ENCODE measurements at places on chromosomes 11 and 22. TPM values are rescaled to one million over a fixed set of nuclear protein-coding genes. Genes with fewer than 3 reads are reported as not detected.

The PLET1 gene
- not detected for total RNA-seq

The HPS4 gene
- 21.7 TPM for total RNA-seq

The OR8D4 gene
- not detected for total RNA-seq

The MUC5AC gene
- total RNA-seq: not detected

The CELSR1 gene
- total RNA-seq: 1.3 TPM

The CABP2 gene
- total RNA-seq: not detected

DNA sequence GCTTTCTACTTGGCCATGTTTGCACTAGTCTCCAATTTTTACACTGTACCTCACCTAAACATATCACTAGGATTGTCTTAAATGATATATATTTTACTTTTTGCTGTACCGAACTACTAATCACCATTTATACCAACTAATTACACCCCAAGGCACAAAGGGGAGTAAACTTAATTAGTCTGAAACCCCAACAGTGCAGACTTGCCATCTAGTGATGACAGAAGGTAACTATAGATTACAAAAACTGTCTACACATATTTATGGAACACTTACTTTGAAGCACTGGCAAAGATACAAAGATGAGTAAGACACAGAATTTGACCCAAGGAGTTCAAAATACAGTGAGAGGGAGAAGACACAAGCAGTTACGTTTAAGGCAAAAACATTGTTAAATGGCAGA is 139.7 kb downstream of the CNTN5 start:
- no peak for DNase-seq

DNA sequence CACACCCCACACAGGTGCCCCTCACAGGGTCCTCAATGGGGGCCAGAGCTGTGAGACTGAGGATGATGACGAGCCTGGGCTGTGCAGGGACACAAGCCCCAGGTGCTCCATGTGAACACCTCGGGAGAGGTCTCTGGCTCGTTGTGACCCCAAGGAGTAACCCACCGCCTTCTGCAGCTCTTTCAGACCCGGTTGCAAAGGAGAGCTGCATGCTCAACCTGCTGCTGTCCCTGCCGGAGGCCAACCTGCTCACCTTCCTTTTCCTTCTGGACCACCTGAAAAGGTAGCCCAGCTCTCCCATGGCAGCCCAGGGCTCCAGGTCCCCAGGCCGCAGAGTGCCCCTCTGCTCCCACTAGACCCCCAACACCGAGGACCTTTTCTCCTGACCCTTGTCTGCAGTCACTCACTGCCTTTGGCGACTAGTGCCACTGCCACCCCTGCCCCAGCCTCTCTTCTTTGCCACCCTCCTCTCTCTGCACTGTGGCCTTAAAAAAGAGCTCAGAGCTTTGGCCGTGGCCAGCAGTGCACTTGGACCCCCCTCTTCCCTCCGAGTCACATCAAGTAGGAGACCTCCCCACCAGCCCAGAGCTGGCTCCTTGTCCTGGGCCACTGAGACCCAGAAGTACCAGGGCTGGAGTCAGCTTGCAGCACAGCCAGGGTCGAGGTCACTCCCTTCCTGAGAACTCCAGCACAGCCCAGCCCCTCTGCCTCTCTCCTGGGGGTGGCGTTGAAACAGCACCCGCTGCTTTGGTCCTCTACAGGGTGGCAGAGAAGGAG is 133.7 kb downstream of the BCR start:
- no peak for DNase-seq

DNA sequence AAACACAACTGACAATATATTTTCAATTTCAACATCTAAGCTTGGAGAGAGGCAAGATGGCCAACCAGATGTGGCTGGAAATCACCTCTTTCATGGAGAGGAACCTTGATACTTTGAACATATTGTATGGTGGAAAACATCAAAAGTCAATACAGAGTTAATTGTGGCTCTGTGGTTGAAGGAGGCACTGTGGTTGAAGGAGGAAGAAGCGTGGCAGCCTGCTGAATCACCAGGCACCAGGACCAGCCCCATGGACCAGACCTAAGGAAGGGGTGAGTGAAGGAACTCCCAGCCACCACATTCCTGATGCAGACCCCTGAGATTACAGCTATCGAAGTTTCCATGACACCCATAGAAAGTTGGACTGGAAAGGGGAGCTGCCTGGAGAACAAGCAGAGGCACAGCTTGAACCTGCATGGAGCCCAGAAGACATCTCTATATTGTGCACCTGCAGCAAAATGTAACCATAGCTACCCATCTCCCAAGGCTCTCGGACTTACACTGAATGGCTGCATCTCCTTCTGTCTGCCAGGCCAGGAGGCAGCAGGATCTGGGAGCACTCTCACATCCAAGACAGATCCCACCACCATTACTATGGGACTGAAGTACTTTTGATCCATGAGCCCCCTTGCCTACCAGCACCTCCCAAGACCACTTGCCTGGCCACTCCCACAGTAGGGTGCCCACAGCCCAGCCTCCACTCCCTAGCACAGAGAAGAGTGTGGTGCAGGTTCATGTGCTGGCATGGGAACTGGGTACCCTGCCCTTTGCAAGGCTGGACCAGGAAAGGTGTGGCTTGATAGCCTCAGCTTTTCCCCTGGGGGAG is 79.8 kb upstream of the SC5D start:
- DNase-seq: peak; percentile 24

DNA sequence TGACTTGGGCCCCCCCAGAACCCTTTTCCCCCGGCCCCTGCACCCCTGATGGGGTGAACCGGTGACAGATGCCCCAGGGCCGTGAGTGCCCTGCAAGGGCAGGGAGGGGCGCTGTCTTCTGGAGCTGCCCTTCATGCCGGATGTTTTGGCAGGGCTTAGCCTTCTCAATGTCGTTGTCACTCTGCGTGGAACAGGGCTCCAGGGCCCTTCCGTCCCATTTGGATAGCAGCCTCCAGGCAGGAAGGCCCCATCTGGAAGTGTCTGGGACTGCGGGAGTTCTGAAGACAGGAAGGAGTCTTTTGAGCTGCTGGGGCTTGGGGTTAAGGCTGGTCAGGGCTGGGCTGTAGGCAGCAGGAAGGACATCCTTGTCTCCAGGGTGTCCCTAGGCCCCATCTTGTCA is 4.6 kb downstream of the FRMD8 start:
- DNase-seq: peak; percentile 46

DNA sequence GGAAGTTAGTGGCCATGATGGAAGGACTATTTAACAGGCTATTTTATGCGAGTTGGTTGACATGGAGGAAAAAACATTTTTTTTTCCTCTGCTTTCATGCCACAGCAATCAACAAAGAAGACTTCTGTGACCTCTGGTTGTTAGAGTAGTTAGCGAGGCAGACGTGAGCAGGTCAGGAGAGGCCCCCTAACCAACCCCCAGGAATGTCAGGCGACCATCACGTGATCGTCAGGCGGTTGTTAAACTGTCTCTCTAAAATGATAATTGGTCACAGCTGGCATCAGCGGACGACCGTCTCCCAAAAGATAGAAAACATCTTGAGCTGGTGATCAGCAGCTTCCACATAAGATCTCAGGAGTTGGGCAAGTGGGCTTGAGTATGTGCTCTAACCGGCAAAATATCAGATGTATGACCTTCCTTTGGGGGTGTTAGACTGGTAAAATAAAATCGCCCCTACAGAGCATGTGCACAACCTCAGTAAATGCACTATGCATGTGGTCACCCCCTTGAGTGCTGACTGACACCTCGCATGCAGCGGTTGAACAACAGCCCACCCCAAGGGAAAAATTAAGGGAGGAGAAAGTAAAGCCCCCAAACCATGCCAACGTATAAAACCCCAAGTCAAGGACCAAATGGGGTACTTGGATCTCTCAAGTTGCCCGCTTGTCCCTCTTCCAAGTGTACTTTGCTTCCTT is 20.9 kb upstream of the NARS2 start:
- peak; percentile 36 for DNase-seq

GRCh38 chr11:19268909-19269308 is 28.2 kb upstream of the E2F8 start:
- DNase-seq: no peak

GRCh38 chr22:27801616-27802345 is at the start of gene MN1:
Gene MN1, minus strand, starts transcription at chr22:27801756. Its CDS starts 1,213 bp downstream, at chr22:27800543.
- DNase-seq: peak; percentile 63

DNA sequence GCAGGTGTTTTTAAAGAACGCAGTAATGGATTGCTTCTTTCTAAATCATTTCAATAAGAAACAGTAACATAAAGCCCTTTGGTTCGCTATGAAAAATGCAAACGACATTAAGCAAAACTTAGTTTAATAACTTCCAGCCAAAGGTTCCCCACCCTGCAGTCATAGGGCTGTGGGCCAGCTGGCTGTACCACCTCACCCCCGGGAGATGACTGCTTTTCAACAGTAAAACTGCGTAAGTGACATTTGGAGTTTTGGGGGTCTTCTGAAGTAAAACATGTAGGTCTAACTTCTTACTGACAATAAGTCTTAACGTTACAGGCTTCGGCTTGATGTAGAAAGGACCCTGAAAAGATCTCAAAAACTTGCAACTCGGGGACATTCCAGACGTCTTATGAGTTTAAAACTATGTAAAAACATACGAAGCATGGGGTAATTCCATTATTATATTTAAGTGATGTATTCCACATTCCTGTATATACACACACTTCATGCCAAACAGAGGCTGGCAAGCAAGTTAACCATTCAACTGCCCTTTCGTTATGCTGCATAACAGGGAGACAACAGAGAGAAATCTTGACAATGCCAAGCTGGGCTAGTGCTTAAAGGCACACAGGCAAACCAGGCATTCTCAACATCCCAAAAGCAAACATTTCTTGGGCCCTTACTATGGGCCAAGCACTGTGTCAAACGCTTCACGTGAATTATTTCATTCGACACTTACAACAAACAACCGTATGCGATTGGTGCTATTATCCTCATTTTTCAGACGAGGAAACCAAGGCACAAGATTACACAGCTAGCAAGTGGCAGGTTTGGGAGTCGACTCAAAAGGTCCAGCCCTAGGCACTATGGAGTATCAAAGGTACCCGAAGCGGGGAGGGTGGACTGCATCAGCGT is 1.2 kb downstream of the MRTFA start:
- no peak for DNase-seq

GRCh38 chr22:26484360-26484706 is 656 bp downstream of the SRRD start:
- no peak for DNase-seq
